ENCODE measurements at places on chromosomes 5 and 9.

DNA sequence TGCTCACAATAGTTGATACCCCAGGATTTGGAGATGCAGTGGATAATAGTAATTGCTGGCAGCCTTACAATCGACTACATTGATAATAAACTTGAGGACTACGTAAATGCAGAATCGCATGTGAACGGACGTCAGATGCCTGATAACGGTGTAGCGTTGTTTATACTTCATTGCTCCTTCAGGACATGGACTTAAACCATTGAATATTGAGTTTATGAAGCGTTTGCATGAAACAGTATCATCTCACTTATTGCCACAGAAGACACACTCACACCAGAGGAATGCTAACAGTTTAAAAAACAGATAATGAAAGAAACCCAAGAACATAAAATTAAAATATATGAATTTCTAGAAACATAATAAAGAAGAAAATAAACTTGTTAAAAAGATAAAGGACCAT, 101.6 kb downstream of the GABBR2 start:
- no peak for DNase-seq

DNA sequence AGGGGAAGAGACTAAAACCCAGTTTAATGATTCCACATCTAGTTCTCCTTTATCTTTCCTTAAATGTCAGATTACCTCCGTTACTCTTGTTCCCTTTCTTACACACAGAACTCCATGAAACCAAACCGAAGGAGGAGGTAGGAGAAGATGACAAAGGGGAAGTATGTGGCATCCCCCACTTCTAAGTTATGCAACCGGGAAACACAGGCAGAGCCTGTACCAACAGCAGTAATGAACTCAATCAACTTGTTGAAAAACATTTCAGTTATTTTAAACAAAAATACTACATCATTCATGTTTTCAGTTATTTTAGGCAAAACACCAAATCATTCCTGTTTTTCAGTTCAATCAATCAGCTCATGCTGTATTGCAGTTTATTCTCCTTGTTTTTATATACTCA, 101.8 kb downstream of the PCSK1 start:
- DNase-seq = no peak

DNA sequence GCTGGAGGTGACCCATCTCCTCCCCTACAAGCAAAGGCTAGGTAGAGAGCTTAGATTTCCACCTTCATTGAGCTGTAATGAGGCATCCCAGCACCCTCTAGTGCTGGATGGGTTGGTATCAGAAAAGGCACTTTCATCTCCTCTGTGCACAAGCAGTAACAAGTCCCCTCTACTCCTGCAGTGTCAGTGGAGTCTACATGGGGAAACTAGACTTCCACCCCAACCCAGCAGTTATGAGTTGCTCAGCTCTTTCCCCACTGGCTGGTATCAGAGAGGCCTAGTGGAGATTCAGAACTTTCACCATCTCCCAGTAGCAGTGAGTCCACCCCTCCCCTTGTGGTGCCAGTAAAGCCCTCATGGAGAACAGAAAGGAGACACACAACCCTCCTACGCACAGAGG, 17.9 kb downstream of the FCN1 start:
- no peak for DNase-seq

DNA sequence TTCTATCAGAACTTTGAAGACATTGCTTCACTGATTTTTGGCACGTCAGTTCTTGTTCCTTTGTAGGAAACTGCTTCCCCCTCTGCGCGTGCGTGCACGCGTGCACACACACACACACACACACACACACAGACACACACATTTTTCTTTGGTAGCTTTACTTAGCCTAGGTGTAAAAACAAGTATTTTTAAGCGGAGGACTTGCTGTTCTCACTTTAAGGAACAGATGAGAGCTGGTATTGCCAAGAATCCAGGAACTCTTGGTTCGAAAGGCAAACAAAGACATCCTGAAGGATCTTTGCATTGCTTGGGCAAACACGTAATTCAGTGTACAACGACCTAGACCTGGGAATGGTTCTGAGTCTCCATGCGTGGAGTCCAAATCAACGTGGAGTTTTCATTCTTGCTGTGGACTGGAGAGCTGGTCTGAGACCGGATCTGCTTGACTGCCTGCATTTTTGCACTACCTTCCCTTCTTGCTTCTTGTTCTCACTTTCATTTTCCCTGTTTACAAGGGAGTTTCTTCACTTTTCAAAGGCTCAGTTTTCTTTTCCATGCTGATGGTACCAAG, 8.2 kb downstream of the TMEM268 start:
- DNase-seq = peak; percentile 11

DNA sequence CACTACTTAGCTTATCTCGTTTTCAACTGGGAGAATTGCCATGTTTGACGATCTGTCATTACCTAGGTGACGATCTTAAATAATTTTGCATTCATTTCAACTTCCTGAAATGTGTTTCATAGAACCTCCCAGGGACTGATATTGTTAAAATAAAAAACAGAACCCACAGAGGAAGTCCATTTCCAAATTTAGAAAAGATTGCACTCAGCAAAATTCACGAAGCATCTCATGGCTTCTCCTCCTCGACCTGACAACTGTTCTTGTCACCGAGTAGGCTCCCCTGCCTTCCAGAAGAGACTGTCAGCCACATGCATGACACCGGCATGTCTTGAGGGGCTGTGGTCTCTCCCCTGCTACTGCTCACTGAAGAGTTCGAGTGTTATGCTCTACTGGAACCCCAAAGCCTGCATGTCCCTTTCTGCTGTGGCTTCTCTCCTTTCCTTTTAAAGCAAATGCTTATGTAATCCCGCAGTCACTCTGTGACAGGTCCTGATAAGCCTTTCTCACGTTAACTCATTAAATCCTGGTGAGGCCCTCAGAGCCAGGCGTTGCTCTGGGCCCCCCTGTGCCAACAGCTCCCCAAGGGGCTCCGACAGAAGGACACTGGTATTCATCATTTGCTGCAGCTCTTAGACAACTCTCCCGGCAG, 26.8 kb upstream of the ANKRD33B start:
- no peak for DNase-seq

- no peak for DNase-seq
Observed at GRCh38 chr9:105023788-105024187, 95.8 kb upstream of the ABCA1 start.

GRCh38 chr9:10612641-10613398, at the start of gene PTPRD:
Gene PTPRD (minus strand): TSS chr9:10613002.
- peak; percentile 49 for DNase-seq

- no peak for DNase-seq
Observed at GRCh38 chr9:82923092-82923911, 139.6 kb downstream of the RASEF start.

DNA sequence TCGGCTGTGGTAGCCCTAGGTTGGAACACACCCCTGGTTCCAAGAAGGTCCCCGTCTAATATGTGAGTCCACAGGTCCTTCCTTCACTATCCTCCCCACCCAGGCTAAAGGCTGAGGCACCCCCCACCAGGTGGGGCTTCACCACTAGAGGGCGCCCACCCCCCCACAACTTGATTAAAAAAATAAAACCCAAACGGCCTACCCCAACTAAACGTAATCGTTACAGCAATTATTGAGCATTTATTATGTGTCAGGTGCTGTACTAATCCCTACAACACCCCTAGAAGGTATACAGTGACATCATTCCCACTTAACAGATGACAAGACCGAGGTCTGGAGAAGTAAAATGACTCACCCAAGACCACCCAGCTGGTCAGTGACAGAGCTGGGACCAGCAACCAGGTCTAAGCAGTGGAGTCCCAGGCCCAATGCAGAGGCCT, 65.0 kb downstream of the FGF18 start:
- peak; percentile 64 for DNase-seq

GRCh38 chr5:168898247-168898911, 319.2 kb upstream of the PANK3 start:
- no peak for DNase-seq

- DNase-seq = no peak
Observed at GRCh38 chr5:96868603-96869371, 7.5 kb upstream of the ERAP2 start.

DNA sequence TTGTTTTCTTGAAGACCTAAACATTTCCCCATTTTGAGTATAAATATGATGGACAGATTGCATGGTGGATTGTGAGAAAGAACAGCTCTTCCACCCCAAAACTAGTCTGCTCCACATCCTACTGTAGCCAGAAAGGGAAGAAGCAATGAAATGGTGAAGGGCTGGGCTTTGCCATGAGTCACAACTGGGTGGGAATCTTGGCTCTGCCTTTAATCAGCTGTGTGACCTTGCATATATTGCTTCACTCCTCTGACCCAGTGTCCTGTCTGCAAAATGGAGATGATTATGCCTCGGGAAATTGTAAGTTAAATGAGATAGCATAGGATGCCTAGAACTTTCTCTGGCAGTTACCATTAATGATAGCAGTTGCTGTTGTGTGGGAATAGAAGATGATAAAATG, 101.9 kb downstream of the PDE8B start:
- no peak for DNase-seq

DNA sequence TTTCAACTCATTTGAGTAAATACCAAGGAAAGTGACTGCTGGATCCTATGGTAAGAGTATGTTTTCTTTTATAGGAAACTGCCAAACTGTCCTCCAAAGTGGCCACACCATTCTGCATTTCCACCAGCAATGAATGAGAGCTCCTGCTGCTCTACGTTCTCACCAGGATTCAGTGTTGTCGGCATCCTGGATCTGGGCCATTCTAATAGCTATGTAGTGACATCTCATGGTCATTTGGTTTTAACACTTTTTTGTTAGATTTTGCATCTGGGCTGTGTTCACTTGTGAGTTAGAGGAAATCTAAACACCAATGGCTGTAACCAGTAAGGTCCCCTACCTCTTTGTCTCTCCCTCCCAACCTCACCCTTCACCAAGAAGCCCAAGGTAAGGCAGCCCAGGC, 115.9 kb downstream of the ATPSCKMT start:
- DNase-seq = no peak

DNA sequence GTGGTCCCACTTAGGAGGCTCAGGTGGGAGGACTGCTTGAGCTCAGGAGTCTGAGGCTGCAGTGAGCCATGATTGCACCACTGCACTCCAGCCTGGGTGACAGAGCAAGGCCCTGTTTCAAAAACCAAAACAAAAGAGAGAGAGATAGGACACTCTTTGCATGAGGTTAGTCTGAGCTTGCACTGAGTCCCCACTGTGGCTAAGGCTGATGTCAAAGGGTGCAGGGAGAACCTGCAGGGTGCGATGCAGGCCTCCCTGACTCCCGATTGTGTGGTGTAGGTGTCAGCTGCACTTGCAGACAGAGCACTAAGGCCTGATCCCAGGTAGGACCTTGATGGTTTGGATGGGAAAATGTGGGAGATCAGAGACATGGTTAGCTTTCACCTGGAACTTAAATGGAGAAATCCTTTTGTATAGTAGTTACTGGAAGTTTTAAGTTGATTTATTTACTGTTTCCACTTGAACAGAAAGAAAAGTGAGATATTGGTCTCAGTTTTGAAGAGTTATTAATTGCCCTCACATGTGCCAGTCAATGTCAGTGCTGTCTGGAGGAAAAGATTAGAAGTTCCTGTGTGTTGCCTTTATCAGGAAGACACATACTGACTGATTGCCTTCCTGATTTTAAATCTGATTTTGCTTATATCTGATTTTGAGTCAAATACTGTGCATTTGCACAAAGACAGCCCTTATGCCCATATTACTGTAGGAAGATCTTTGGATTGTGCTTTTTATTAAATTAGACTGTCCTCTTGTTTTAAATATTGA, 260.0 kb downstream of the MAST4 start:
- no peak for DNase-seq

DNA sequence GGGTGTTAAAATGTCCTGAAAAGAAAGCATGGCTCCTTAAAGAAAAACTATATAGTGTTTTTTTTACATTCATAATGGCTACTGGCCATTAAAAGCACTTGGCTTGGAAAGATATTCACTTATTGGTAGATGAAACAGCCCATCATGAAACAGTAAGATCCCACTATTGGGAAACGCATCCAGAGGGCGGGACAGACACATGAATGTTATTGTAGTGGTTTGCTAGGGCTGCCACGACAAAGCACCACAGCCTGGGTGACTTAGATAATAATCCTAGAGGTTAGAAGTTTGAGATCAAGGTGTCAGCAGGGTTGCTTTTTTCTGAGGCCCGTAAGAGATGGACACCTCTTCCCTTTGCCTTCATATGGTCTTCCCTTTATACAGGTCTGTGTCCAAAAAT, 139.4 kb upstream of the ANKH start:
- no peak for DNase-seq

DNA sequence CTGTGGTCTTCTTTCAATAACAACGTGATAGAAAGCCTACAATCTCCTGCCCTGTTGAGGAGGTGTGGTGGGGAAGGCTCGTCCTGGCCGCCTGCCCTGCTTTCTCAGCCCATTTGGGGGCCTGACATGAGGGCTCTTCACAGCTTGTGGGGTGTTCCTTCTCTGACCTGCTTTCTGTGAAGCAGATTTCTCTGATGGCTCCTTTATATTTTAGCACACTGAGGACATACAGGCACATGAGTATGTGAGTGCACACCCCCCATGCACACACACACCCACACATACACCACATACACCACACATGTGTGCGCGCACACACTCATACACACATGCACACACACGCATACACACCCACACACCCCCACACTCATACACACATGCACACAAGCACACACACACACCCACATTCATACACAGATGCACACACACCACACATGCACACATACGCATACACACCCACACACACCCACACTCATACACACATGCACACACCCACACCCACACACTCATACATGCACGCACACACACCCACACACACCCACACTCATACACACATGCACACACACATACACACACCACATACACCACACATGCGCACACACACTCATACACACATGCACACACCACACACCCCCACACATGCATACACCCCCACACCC, 117.5 kb downstream of the COL5A1 start:
- DNase-seq = no peak

GRCh38 chr5:168917947-168918600, 338.9 kb upstream of the PANK3 start:
- DNase-seq = no peak

DNA sequence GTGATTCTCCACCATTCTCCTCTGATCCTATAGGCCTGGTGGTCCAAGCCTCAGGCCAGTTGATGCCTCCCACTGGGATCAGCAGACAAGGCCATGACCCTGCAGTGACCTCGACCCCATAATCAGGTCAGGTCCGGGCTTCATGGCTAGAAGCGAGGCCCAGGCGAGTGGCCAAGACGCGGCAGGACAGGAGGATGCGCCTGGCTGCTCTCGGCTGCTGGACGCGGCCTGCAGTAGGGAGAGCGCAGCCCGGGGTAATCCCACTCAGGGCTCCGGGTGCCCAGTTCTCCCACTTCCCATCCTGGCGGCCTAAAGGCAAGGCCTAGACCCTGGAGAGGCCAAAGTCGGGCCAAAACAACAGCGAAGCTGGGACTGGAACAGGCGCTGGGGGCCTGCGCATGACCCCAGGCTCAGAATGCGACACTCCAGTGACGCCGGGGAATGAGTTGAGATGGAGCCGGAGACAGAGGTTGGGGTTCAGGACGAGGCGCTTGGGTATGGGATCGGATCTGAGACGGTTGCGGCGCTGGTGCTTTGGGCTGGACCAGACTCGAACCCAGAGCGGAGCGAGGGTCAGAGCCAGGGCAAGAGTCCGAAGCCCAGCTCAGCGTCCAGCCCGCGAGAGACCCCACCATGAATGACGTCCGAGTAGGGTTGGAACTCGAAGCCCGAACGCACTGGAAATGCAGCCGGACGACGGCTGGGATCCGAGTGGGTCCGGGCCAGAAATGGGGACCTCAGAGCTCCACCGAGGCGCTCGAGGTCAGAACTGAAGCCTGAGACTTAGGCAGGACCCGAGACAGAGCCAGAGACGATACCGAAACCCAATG, 3.2 kb downstream of the LHX6 start:
- no peak for DNase-seq

GRCh38 chr5:82274343-82275211, 3.6 kb downstream of the RPS23 start:
- DNase-seq = peak; percentile 32

Measured in activated CD4-positive, alpha-beta T cell treated with anti-CD3 and anti-CD28 coated beads for 48 hours (primary cell).